ENCODE measurements at places on chromosomes 12 and 14. TPM values are rescaled to one million over a fixed set of nuclear protein-coding genes. Genes with fewer than 3 reads are reported as not detected.

DNA sequence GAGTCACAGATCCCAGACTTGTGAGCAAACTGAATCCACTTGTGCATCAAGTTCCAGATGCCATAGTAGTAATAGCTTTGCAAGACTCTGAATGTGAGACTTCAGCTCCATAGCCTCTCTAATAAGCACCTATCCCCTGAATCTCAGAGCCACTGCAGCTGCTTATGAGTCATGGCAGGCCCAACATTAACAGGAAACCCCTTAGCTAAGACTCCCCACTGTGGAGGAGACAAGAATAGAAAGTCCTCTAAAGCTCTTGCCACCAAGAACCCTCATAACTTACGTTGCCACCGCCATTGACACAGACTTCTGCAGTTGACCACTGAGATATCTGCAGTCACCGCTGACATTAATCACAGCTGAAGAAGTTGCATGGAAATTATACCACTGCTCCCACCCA lies 62.9 kb upstream of the PDE3A start:
- H3K27ac ChIP-seq = no peak overlapping the region
- no peaks in the 10 kb centered on the region for H3K4me1 ChIP-seq
- H3K36me3 ChIP-seq = no peaks in the 10 kb centered on the region
- H3K4me3 ChIP-seq = no peak overlapping the region
- no peak for DNase-seq
- no peaks in the 10 kb centered on the region for H3K27me3 ChIP-seq

DNA sequence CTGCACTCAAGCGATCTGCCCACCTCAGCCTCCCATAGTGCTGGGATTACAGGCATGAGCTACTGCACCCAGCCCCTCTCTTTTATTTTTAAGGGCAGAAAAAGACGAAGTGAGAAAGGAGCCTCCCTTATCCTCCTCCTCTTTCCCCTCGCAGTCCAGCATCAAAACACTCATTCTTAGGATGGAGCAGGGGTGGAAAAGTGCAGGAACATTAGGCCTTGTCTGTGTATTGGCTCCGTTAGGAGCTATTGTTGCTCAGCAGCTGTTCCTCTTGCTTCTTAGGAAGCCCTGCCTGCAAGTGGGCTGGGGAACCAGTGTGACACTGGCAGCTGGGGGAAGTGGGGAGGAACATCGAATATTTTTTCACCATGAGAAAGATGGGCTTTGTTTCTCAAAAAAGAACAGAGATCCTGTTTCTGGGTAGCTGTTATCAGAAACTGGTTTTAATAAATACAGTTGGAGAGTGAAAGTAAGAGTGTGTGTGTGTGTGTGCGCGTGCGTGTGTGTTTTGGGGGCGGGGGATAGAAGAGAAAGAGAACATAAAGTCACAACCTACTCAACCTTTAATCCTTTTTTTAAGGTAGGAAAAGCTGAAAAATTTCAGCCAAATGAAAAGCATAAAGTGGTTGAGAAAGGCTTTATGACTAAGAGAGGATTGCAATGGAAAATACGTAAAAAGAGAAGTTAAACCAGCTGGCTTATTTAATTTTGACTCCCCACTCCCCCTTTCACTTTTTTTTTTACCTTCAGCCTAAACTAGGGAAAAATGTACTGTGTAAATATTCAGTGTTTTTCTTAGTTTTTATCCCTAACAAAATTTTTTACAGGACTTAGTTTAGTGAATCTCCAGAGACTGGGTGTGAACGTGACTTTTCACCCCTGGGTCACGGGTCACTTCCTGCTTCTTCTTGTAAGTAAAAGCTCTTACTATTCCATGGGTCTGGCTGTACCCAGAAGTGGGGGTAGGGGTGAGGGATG lies 197.2 kb upstream of the PLEKHG7 start:
- H3K4me3 ChIP-seq = no peak overlapping the region
- no peak overlapping the region for H3K27ac ChIP-seq
- no peaks in the 10 kb centered on the region for H3K36me3 ChIP-seq
- no peaks in the 10 kb centered on the region for H3K27me3 ChIP-seq
- H3K4me1 ChIP-seq = peaks cover 3% of the 10 kb centered on the region

GRCh38 chr14:99937475-99938244 lies 127.6 kb upstream of the EVL start:
- no peaks in the 10 kb centered on the region for H3K36me3 ChIP-seq
- no peak for DNase-seq
- H3K4me1 ChIP-seq = no peaks in the 10 kb centered on the region
- no peak overlapping the region for H3K27ac ChIP-seq

DNA sequence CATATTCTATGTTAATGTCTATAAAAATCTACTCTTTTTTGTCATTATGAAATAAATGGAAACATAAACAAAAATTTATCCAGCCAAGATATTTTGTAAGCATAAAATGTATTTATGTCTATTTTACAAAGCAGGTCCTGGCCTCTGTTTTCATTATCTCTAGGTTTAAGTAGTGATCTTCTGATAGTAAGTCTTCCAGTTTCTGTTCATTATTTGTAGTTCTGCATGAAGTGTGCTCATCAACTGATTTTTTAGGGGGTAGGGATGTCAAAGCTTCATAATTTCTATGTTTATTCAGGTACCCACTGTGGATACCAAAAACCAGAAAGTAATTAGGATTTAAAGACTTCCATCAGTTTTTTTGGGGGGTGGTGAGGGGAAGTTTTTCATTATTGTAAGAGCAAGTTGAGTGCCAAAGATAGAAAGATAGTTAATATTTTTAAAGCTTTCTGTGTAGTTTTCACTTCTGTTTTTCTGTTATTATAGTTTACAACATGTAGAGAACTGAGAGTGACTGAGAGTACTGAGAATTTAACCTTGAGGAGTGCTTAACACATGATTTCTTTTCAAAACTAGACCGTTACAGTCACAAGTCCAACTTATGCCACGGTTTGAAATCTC lies 30.6 kb upstream of the LMO3 start:
- H3K27me3 ChIP-seq = no peaks in the 10 kb centered on the region
- no peaks in the 10 kb centered on the region for H3K36me3 ChIP-seq
- H3K4me1 ChIP-seq = no peaks in the 10 kb centered on the region
- H3K27ac ChIP-seq = no peak overlapping the region
- H3K4me3 ChIP-seq = no peak overlapping the region

- no peaks in the 10 kb centered on the region for H3K27me3 ChIP-seq
- H3K27ac ChIP-seq = no peak overlapping the region
- no peak overlapping the region for H3K4me3 ChIP-seq
- H3K4me1 ChIP-seq = peaks cover 13% of the 10 kb centered on the region
- H3K36me3 ChIP-seq = no peaks in the 10 kb centered on the region
Observed at GRCh38 chr12:123479442-123480180, 21.7 kb downstream of the SNRNP35 start.

GRCh38 chr14:75249251-75249957 lies 29.2 kb upstream of the FOS start:
- no peaks in the 10 kb centered on the region for H3K36me3 ChIP-seq
- H3K27ac ChIP-seq = peak overlapping the region; percentile 47
- H3K4me3 ChIP-seq = peak overlapping the region; percentile 19
- H3K27me3 ChIP-seq = no peaks in the 10 kb centered on the region
- peak; percentile 85 for DNase-seq

DNA sequence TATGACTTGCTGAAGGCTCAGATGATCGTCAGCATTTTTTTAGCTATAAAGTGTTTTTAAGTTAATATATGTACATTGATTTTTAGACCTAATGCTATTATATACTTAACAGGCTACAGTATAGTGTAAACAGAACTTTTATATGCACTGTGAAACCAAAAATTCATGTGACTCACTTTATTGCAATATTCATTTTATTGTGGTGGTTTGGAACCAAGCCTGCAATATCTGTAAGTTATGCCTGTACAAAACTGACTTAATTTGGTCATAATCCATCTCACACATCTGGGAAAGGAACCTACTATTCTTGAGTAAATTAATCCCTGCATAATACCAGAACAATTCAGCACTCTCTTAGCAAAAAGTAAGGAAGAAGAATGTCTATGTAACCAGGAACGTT lies 390.7 kb downstream of the SYT1 start:
- H3K27me3 ChIP-seq = no peaks in the 10 kb centered on the region
- H3K27ac ChIP-seq = no peak overlapping the region
- no peak for DNase-seq
- no peaks in the 10 kb centered on the region for H3K36me3 ChIP-seq

DNA sequence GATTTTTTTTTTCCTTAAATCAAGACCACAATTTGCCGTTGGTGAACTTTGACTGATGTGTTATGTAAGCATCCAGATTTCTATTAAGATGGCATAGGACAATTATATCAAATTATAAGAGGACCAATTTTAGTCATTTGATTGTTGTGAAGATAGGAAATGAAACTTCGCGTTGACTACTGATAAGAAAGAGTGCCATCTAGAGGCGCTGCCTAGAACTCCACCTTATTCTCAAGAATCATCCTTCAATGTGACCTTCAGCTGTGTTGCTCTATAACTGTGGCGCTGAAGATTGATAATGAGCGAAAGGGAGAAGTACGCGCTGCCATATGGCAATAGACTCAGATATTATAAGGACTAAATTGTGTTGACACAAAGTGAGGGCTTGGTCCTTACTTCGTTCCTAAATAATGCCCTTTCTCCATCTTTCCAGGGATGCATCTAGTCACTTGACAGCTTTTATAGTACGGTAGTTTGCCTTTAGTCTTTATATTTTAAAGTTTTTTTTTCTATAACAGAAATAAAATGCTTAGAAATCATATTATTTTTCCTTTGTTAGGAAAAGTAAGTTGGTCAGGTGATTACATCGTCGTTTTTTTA lies 350.8 kb upstream of the STXBP6 start:
- H3K4me3 ChIP-seq = no peak overlapping the region
- H3K27me3 ChIP-seq = no peaks in the 10 kb centered on the region
- no peaks in the 10 kb centered on the region for H3K4me1 ChIP-seq
- no peak overlapping the region for H3K27ac ChIP-seq
- DNase-seq = peak; percentile 89
- no peaks in the 10 kb centered on the region for H3K36me3 ChIP-seq

- peaks cover 29% of the 10 kb centered on the region for H3K4me1 ChIP-seq
- H3K27me3 ChIP-seq = no peaks in the 10 kb centered on the region
- H3K4me3 ChIP-seq = no peak overlapping the region
- no peaks in the 10 kb centered on the region for H3K36me3 ChIP-seq
Observed at GRCh38 chr12:8912914-8913313, 1.4 kb upstream of the PHC1 start.

DNA sequence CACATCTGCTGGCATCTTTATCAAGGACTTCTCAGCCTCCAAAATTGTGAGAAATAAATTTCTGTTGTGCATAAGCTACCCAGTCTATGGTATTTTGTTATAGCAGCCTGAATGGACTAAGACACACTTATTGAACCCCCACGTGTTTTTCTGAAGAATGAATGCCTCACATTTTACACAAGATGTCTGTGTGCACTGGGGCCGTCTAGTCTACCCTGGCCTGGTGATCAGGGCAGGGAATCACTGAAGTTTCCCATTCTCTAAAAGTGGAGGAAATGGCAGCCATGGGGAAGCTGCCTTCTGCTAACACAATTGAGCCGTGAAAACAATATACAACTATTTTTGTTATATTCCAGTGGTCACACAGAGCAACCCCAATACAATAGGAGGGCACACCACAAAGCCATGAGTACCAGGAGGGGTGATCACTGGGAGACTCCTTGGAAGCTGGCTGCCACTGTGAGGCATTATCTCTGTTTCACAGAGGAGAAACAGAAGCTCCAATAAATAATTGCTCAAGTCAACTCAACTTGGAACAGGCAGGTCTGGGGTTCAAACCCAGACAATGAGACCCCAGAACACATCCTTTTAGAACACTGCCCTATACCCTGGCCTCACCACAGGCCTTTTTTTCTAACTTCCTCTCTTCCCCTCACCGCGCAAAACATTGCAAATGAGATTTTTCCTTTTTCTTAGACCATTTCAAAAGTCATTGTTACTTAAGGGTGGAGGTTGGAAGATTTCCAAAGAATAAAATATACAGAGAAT lies 18.3 kb upstream of the LTA4H start:
- no peak overlapping the region for H3K27ac ChIP-seq
- no peak overlapping the region for H3K4me3 ChIP-seq
- no peaks in the 10 kb centered on the region for H3K36me3 ChIP-seq
- DNase-seq = no peak
- H3K27me3 ChIP-seq = no peaks in the 10 kb centered on the region
- H3K4me1 ChIP-seq = no peaks in the 10 kb centered on the region

DNA sequence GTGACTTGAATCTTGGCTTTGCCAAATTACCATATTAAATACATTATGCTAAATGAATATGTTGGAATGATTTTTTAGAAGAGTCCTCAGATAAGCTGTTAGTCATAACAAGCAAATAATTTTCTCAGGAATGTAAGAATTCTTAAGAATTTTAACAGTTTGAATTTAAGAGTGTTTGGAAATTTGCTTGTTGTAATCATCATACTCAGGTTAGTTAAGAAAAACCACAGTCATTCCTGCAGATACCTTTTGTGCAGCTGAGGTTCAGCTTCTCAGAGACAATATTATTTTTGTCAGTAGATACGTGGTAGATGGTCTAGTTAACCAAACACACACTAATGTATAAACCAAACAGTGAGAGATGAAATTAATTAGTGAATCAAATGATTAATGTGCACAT lies 8.9 kb downstream of the WNK1 start:
- peaks cover 28% of the 10 kb centered on the region for H3K4me1 ChIP-seq
- H3K4me3 ChIP-seq = no peak overlapping the region
- no peaks in the 10 kb centered on the region for H3K27me3 ChIP-seq
- peaks cover 8% of the 10 kb centered on the region for H3K36me3 ChIP-seq
- H3K27ac ChIP-seq = no peak overlapping the region

DNA sequence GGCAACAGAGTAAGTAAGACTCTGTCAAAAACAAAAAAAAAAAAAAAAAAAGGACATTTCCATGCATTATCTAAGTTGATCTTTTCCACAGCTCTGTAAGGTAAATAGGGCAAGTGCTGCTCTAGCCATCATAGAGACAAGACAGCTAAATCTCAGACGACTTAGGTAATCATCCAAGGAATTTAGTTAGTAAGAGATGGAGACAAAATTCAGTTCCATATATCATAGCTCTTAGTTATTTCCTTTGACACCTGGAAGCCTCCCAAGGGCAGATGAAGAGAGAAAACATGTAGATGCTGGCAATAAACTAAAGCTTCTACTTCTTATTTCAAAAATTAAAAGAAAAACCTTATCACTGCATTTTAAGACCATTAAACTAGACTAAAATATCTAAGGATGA lies 48.7 kb downstream of the ST8SIA1 start:
- H3K4me1 ChIP-seq = no peaks in the 10 kb centered on the region
- DNase-seq = no peak
- no peaks in the 10 kb centered on the region for H3K27me3 ChIP-seq
- H3K27ac ChIP-seq = no peak overlapping the region

- no peak for DNase-seq
- H3K27ac ChIP-seq = no peak overlapping the region
- H3K4me1 ChIP-seq = peaks cover 10% of the 10 kb centered on the region
- no peaks in the 10 kb centered on the region for H3K27me3 ChIP-seq
Observed at GRCh38 chr12:75868501-75868900, 163.1 kb downstream of the PHLDA1 start.

- H3K27me3 ChIP-seq = no peaks in the 10 kb centered on the region
- no peaks in the 10 kb centered on the region for H3K36me3 ChIP-seq
Observed at GRCh38 chr12:70648191-70648590, 11.0 kb upstream of the PTPRB start.

- no peak overlapping the region for H3K27ac ChIP-seq
- H3K27me3 ChIP-seq = no peaks in the 10 kb centered on the region
- H3K36me3 ChIP-seq = no peaks in the 10 kb centered on the region
- no peak for DNase-seq
- no peaks in the 10 kb centered on the region for H3K4me1 ChIP-seq
- H3K4me3 ChIP-seq = no peak overlapping the region
Observed at GRCh38 chr12:90677552-90677951, 277.4 kb downstream of the CCER1 start.

The TSPAN9 gene
- 2.0 TPM for total RNA-seq

The ASB2 gene
- total RNA-seq = 0.69 TPM

The DDX11 gene
- 31.9 TPM for total RNA-seq

The OR6C2 gene
- total RNA-seq = not detected

The ADAM21 gene
- total RNA-seq = not detected

The NR4A1 gene
- total RNA-seq = 11.7 TPM

The CD4 gene
- total RNA-seq = not detected

The ASCL1 gene
- total RNA-seq = not detected

All from Karpas-422 (cell line).